Central memory CD4-positive, alpha-beta T cell (primary cell): ENCODE measurements at places on chromosomes 1 and 21.

DNA sequence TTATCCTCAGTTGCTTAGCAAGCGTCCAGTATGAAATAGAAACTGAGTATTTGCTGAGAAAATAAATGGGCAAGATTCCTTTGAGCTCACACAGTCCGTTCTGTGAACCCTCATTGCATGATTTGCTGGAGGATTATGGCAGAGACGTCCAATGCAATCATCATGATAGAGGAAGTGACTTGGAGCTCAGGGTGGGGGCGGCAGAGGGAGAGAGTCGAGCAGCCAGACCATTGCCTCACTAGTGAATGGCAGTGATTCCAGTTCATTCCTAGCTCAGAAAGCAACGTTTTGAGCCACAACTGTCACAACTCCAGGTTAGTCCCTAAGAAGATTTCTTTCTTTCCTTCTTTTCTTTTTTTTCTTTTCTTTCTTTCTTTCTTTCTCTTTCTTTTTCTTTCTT is 27.5 kb upstream of the COL9A2 start:
- DNase-seq: no peak

GRCh38 chr1:55107101-55107500 is 67.8 kb downstream of the PCSK9 start:
- DNase-seq: no peak

DNA sequence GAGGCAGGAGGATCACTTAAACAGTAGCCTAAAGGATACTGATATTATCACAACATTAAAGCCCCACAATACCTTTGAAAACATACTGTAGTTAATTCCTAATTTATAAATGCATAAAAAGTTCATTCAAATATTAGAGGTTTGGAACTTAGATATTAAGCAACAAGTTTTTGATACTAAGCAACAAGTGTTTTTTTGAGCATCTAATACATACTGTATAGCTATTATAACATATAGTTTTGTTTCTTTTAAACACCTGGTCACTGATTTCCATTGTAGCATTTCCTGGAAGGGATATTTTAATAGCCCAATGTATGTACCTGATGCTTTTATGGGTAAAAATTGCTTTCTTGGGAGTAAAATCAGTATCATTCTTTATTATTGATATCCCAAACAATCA is 4.5 kb downstream of the UHMK1 start:
- DNase-seq: no peak

- DNase-seq: no peak
Measured at GRCh38 chr21:39155578-39155977, 27.7 kb downstream of the PSMG1 start.

GRCh38 chr1:97834899-97835298 is 85.9 kb downstream of the DPYD start:
- no peak for DNase-seq
